Adrenal gland (tissue), 19 donors: ENCODE measurements at places on chromosomes 3 and 15. TPM values are rescaled to one million over a fixed set of nuclear protein-coding genes. Genes with fewer than 3 reads are reported as not detected.

GRCh38 chr3:110133971-110134370 is 796.6 kb upstream of the DPPA4 start:
- H3K27ac ChIP-seq, result no peak overlapping the region
- H3K4me1 ChIP-seq, result no peaks in the 10 kb centered on the region
- DNase-seq, result no peak
- no peak overlapping the region for H3K4me3 ChIP-seq

DNA sequence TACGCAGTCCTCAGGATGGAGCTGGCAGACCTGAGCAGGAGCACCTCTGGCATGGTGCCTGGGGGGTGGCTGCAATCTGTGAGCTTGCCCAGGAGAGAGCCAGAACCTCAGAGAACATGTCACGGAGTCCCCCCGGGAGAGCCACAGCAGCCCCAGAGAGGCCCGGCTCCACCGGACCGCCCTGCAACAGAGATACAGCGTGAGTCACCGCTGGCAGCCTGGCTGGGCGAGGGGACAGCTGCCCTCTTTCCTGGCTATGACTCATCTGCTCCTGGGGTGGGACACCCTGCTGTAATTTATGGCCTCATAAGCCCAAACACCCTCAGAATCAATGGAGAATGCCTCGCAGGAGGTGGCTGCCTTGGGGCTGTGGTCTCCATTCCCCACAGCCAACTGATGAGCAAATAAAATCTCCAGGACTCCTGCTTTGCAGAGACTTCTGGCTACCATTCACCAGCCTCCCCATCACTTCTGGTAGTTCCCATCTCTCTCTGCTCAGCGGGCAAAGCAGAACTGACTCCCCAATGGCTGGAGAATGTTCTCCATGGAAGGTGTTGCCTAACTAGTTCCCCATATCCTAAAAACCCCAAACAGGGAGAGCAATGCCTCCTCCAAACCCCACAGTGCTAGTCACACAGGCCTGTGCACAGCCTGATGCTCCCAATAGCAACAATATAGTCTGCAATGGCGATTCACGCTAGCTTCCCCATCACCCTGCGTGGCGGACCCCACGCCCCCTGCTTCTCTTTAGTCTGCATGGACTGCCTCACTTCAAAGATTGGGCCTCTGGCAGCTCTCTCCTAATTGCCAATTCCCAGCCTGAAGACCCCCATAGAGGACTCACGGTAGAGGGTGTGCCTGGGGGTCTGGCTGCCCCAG is 21.6 kb downstream of the ACSBG1 start:
- H3K36me3 ChIP-seq, result no peaks in the 10 kb centered on the region
- no peaks in the 10 kb centered on the region for H3K27me3 ChIP-seq
- peak overlapping the region; percentile 38 for H3K27ac ChIP-seq
- H3K4me1 ChIP-seq, result peaks cover 32% of the 10 kb centered on the region
- no peak overlapping the region for H3K4me3 ChIP-seq

CHD2 gene
- total RNA-seq, result 115 TPM

ZNF445 gene
- 8.8 TPM for total RNA-seq
